ENCODE measurements at places on chromosomes 4 and X. TPM values are rescaled to one million over a fixed set of nuclear protein-coding genes. Genes with fewer than 3 reads are reported as not detected.
A peak's percentile ranks its signal among the peaks of the same experiment; 100 is the strongest.

Gene GABRA4
- not detected for total RNA-seq

Gene FAM199X
- 16.1 TPM for total RNA-seq

Gene SLC9B1
- 0.21 TPM for total RNA-seq

Gene DRP2
- 0.35 TPM for total RNA-seq

Gene ZBED1
- total RNA-seq, result 28.1 TPM

Gene CXCL8
- total RNA-seq, result 0.39 TPM

Gene DRD5
- not detected for total RNA-seq

Gene ATOH1
- total RNA-seq, result not detected

Gene ZNF711
- total RNA-seq, result 0.06 TPM

GRCh38 chr4:121307445-121308327 lies 73.1 kb downstream of the QRFPR start:
- no peak overlapping the region for H3K27ac ChIP-seq
- peak; percentile 43 for DNase-seq
- H3K36me3 ChIP-seq, result no peaks in the 10 kb centered on the region
- no peak overlapping the region for H3K4me3 ChIP-seq

DNA sequence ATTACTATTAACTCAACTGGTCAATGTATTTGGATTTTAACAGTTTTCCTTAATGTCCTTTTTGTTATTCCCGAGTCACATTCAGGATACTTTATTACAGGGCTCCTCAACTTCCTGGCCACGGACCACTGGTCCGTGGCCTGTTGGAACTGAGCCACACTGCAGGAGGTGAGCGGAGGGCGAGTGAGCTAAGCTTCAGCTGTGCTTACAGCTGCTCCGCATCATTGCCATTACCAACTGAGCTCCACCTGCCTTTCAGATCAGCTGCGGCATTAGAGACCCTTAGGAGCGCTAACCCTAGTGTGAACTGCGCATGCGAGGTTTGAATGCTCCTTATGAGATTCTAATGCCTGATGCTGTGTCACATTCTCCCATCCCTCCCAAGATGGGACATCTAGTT lies 591.7 kb downstream of the CCSER1 start:
- DNase-seq, result no peak
- H3K27ac ChIP-seq, result no peak overlapping the region

- peaks cover 58% of the 10 kb centered on the region for H3K4me1 ChIP-seq
- H3K27me3 ChIP-seq, result peaks cover 6% of the 10 kb centered on the region
- peak overlapping the region; percentile 30 for H3K27ac ChIP-seq
- H3K36me3 ChIP-seq, result peaks cover 8% of the 10 kb centered on the region
- DNase-seq, result no peak
Observed at GRCh38 chr4:41644288-41644914, 104.1 kb downstream of the PHOX2B start.

DNA sequence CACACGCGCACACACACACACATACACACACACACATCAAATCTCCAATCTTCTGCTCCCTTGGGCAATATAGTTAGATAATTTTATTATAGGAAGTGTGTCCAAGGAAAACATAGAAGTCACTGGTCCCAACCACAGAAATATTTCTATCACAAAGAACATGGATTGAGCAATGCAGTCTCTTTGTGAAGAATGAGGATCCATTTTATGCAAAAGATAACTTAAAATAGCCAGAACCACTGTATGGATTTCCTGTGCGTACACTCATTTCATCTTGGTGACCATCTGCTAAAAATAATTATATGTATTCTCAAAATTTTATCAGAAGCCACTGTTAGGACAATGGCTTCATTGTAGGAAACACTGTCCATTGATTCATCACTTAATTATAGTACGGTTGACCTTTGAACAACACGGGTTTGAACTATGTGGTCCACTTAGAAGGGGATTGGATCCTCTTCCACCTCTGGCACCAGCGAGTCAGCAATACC lies 169.6 kb upstream of the MXRA5 start:
- peak; percentile 79 for DNase-seq
- H3K27ac ChIP-seq, result peak overlapping the region; percentile 76
- peaks cover 23% of the 10 kb centered on the region for H3K4me1 ChIP-seq
- H3K27me3 ChIP-seq, result no peaks in the 10 kb centered on the region

GRCh38 chrX:130726661-130727060 lies 176.3 kb downstream of the ENOX2 start:
- peak; percentile 67 for DNase-seq
- peaks cover 45% of the 10 kb centered on the region for H3K4me1 ChIP-seq
- H3K36me3 ChIP-seq, result peaks cover 17% of the 10 kb centered on the region
- H3K27me3 ChIP-seq, result no peaks in the 10 kb centered on the region
- peak overlapping the region; percentile 86 for H3K27ac ChIP-seq

DNA sequence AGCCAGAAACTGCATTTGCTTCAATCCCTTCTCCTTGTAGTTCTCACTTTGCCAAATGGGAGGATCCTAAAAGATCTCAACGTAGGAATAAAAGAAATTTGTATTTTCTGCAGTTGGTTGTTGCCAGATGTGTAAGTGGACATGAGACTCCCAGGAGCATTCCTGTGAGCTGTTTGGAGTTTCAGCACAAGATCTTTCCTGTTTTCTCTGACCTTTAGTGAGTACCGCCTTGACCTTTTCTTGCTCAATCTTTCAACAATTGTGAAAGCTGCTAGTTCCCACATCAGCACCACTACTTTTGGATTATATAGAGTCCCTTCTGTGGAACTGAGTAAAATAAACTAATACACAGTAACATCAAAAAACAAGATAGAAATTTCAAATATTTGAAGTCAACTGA lies 683.8 kb upstream of the PABPC4L start:
- no peaks in the 10 kb centered on the region for H3K27me3 ChIP-seq
- no peak for DNase-seq
- peaks cover 5% of the 10 kb centered on the region for H3K36me3 ChIP-seq
- peaks cover 7% of the 10 kb centered on the region for H3K4me1 ChIP-seq
- no peak overlapping the region for H3K27ac ChIP-seq
- no peak overlapping the region for H3K4me3 ChIP-seq

DNA sequence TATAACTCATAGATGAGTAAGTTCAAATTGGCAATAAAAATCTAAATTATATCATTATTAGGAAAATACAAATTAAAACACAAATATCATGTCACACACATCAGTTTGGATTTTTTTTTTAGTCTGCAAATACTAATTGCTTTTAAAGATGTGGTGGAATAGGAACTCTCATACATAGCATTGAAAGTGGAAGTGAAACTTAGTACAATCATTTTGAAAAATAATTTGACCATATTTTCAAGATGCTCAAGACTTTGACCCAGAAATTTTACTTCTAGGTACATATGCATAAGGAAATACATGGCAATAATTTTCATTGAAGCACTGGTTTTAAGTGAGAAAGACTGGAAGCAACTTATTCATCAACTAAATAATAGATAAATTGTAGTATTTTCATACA lies 147.5 kb upstream of the SMIM31 start:
- H3K27ac ChIP-seq, result no peak overlapping the region
- H3K4me3 ChIP-seq, result no peak overlapping the region
- no peak for DNase-seq
- no peaks in the 10 kb centered on the region for H3K4me1 ChIP-seq

DNA sequence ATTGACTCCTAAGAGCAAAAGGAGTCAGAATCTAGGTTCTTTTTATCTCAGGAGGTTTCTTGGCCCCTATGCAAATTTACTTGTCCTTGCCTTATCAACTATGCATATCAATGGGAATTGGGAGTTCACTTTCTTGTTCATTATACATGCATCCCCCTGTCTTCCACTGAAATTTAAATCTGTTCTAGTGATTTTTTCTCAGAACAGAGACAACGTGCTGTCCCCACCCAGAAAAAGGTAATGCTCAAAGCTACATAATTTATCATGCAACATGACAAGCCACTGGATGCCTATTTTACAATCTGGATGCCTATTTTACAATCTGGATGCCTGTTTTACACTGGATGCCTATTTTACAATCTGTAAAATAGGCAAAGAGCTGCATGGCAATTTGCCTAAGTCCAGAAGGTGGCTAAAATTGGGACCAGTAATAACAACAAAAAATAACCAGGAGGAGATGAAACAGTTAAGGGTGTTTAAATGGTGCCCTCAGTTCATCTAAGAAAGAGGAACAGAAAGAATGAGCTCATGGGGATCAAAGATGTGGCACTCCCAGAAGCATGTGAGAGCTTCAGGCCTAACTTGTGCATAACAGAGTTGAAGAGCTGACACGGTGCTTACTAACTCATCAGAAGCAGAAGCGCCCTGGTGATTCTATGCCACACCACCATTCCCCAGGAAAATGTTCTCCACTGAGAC lies 537.8 kb upstream of the BOD1L1 start:
- H3K27me3 ChIP-seq, result no peaks in the 10 kb centered on the region
- H3K36me3 ChIP-seq, result no peaks in the 10 kb centered on the region
- no peak for DNase-seq
- no peak overlapping the region for H3K27ac ChIP-seq
- H3K4me3 ChIP-seq, result no peak overlapping the region

DNA sequence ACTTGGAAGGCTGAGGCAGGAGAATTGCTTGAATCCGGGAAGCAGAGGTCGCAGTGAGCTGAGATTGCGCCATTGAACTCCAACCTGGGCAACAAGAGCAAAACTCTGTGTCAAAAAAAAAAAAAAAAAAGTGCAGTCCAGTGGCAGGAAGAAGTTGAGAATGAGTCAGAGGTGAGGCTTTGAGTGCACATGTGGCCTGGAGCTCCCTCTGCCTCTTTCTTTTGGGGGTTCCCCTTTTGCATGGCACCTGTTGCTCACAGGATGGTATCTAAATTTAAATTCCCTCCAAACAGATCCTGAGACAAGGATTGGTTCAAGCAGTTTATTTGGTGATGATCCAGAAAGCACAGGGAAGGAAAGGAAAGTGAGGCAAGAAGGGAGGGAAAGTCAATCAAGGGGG lies 151.4 kb upstream of the STX18 start:
- no peaks in the 10 kb centered on the region for H3K36me3 ChIP-seq
- H3K27me3 ChIP-seq, result peaks cover 21% of the 10 kb centered on the region
- no peak overlapping the region for H3K27ac ChIP-seq
- peaks cover 20% of the 10 kb centered on the region for H3K4me1 ChIP-seq
- DNase-seq, result no peak
- no peak overlapping the region for H3K4me3 ChIP-seq

DNA sequence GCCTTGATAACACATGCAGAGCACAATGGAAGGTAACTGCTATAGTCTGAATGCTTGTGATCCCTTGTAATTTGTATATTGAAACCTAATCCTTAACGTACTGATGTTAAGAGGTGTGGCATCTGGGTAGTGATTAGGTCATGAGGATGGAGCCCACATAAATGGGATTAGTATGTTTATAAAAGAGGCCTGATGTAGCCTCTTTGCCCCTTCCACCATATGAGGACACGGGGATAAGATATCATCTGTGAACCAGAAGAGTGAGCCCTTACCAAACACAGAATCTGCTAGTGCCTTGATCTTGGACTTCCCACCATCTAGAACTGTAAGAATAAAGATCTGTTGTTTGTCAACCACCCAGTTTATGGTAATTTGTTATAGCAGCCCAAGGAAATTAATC lies 1074.2 kb upstream of the INTU start:
- no peaks in the 10 kb centered on the region for H3K4me1 ChIP-seq
- DNase-seq, result no peak
- no peak overlapping the region for H3K4me3 ChIP-seq
- no peak overlapping the region for H3K27ac ChIP-seq
- H3K36me3 ChIP-seq, result no peaks in the 10 kb centered on the region

GRCh38 chr4:7198440-7199128 lies 6.2 kb downstream of the SORCS2 start:
- H3K27ac ChIP-seq, result no peak overlapping the region
- H3K27me3 ChIP-seq, result peaks cover 20% of the 10 kb centered on the region
- DNase-seq, result no peak

GRCh38 chr4:154485127-154485773 lies 6.3 kb downstream of the DCHS2 start:
- no peak overlapping the region for H3K4me3 ChIP-seq
- H3K36me3 ChIP-seq, result no peaks in the 10 kb centered on the region
- no peak overlapping the region for H3K27ac ChIP-seq
- no peak for DNase-seq
- H3K4me1 ChIP-seq, result no peaks in the 10 kb centered on the region

DNA sequence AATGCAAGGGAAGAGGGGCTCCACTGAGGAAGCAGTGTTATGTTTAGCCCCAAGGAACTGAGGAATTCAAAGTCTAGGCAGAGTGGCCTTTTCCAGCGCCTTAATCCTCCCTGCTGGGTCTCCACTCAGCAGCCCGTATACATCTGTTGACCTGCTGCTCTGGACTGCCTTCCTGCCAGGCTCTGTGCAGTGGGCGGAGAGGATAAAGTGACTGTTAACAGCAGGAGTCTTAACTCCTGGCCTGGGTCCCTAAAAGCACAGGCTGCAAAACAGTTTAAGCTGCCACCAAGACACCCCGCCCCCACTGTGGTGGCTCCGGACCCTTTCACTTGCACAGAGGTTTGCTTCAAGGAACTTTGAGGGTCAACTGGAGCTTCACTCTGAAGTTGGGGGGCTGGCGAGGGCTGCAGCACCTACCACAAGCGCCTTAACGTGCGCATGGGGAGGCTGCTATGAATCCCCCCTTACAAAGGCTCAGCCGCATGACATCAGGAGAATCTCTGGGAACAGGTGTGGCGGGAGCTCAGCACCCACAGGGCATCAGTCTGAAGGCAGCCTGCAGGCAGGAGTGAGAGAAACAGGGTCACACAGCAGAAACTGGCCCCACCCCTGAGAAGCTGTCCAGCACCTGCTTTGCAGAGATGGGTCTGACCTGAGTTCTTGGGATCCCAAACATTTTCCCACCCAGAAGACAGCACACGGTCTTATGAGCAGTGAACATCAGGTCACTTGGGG lies 358.2 kb upstream of the GATB start:
- no peak overlapping the region for H3K27ac ChIP-seq
- peaks cover 5% of the 10 kb centered on the region for H3K36me3 ChIP-seq
- DNase-seq, result no peak
- peaks cover 5% of the 10 kb centered on the region for H3K4me1 ChIP-seq
- peaks cover 17% of the 10 kb centered on the region for H3K27me3 ChIP-seq
- no peak overlapping the region for H3K4me3 ChIP-seq

- H3K4me1 ChIP-seq, result peaks cover 46% of the 10 kb centered on the region
- H3K36me3 ChIP-seq, result peaks cover 20% of the 10 kb centered on the region
- H3K27ac ChIP-seq, result peak within 1 kb of the TSS; percentile 98
- peak; percentile 87 for DNase-seq
Observed at GRCh38 chrX:47193475-47194193, at the start of gene UBA1. UBA1 (plus strand) TSS chrX:47193829; CDS start chrX:47198803, 4,974 bp downstream.

DNA sequence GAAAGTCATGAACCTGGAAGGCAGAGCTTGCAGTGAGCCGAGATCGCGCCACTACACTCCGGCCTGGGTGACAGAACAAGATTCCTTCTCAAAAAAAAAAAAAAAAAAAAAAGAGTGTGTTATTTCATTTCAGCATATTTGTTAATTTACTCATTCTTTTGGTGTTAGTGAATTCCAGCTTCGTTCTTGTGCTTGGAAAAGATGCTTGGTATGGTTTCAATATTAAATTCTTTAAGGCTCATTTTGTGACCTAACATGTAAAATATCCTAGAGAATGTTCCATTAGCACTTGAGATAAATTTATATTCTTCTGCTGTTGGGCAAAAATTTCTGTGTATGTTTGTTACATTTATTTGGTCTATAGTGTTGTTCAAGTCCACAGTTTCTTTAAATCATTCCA lies 66.8 kb downstream of the SPIN3 start:
- DNase-seq, result no peak
- no peaks in the 10 kb centered on the region for H3K4me1 ChIP-seq
- no peak overlapping the region for H3K27ac ChIP-seq
